ENCODE measurements at places on chromosomes 2 and 18. TPM values are rescaled to one million over a fixed set of nuclear protein-coding genes. Genes with fewer than 3 reads are reported as not detected.

Gene SERPINB3
- not detected for total RNA-seq

GRCh38 chr2:222610746-222611145, 45.1 kb downstream of the FARSB start:
- peak; percentile 8 for DNase-seq

- no peak for DNase-seq
Observed at GRCh38 chr18:51195451-51196117, 1.9 kb downstream of the MEX3C start.

GRCh38 chr18:73511771-73512503, 635.7 kb downstream of the FBXO15 start:
- no peak for DNase-seq
